ENCODE measurements at places on chromosomes 7 and 10.

DNA sequence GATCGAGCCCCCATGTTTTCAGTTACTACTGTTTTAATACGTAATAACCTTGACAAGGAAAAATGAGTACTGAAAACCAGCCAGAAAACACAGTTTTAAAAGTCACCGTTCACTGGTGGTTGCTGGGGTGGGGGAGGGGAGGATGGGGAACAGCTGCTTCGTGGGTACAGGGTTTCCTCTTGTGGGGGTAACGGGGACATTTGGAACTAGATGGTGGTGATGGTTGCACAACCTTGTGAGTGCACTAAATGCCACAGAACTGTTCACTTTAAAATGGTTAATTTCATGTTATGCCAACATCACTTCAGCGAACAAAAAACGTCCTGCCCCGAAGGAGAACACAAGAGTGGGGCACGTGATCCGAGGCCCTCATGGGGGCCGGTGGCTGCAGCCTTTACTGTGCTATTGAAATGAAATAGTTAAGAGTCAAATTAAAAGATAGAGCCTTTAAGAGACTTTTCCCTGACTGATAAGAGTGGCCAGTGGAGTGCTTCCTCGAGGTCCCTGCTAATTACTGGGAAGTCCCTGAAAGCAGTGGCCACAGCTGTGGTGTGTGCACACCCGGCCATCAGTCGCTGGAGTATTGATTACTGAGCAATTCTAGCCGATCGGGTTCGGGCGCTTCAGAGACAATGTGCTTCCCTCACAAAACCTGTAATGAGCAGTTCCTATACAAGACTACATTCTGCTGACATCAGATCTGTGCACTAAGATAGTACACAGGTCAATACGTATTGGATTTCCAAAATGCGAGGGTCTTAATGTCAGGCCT lies 80.3 kb downstream of the EBF3 start:
- DNase-seq: no peak

DNA sequence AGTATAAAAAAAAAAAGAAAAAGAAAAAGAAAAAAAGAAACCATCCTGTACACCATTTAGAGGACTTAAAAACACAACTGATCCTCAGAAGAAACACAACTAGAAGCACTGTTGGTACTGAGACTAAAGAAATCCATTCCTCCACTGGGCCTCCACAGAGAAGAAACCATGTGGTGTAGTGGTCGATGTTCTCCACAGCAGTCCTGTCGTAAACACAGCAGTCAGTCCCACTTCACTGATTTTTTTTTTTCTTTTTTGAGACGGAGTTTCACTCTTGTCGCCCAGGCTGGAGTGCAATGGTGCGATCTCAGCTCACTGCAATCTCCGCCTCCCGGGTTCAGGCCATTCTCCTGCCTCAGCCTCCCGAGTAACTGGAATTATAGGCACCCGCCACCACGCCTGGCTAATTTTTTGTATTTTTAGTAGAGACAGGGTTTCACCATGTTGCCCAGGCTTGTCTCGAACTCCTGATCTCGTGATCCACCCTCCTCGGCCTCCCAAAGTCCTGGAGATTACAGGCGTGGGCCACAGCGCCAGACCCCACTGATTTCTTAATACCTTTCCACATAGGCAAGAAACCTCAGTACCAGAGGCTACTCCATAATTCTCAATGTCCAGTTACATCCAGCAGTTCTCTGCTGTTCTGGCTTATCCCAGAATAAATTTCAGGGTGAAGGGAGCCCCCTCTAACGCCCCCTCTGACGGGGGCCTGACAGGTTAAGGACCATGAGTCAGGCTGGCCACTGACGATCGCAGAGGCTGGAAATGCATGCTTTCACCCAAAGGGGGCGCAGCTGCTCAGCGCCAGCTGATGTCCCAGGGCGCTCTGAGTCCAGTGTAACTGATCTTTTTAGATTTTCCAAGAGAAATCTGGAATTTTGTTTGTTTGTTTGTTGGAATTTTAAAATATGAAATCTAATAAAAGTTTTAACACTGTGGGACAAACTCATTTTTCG lies 24.8 kb upstream of the FFAR4 start:
- no peak for DNase-seq

DNA sequence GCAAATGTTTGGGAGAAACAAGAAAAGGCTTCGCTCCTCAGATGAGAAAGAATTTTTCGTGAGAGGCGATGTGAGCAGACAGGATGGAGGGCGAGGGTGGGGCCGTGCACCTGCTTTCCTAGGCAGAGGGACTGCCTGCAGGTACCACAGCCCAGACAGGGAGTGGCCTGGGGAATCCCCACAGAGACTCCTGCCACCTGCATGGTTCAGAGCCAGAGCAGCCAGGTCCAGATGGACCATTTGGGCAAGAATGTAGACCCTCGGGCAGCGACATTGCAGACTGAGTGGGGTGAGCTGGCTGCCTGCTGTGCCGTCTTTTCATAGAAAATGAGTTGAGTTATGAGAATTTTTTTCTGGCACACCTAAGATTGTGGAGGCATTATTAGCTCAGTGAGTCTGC lies 216.8 kb downstream of the SNX10 start:
- DNase-seq: no peak

- DNase-seq: no peak
Observed at GRCh38 chr7:27606270-27607209, 56.1 kb downstream of the HIBADH start.

GRCh38 chr10:101379663-101380352 lies 25.8 kb downstream of the BTRC start:
- DNase-seq: no peak

DNA sequence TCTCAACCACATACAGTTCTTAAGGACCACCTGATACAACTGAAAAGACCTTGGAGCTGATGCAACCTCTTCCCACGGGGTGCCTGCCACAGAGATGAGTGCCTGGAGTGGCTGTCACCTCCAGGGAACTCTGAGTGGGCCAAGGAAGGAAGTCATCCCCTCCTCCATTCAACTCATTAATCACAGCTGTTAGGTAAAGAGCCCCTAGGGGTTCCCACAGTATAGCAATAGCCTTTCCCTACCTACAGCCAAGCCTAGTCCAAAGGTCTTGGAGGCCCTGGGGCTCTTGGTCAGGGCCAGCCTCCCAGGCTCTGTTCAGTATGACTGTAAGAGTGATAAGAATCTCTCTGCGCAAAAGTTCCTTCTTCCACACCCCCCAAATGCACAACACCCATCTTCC lies 70.4 kb upstream of the NFE2L3 start:
- no peak for DNase-seq

GRCh38 chr10:106158241-106158640 lies 1006.3 kb downstream of the SORCS1 start:
- no peak for DNase-seq

DNA sequence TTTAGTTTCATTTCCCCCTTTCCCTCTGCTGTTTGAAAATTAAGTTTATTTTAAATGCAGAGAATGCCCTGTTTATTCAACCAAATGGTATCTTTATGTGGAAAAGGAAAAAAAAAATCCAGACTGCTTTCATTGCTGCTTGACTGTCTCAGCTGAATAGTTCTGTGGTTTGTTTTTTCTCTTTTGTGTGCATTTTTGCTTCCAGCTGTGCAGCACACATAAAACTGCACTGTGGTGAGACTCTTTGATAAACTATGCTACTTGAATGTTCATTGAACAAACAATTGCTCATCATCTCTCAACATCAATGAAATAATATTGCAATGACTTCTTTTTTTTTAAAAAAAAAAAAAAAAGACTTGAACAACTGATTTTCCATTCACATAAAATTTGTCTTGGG lies 78.6 kb upstream of the GLI3 start:
- no peak for DNase-seq

GRCh38 chr10:91931526-91932190 lies 8.1 kb downstream of the BTAF1 start:
- DNase-seq: no peak

GRCh38 chr7:106812027-106812643 lies 52.9 kb upstream of the PIK3CG start:
- DNase-seq: no peak
